Lower leg skin (tissue), 4 donors: ENCODE measurements at places on chromosomes 13 and 19.
A peak's percentile ranks its signal among the peaks of the same experiment; 100 is the strongest.

DNA sequence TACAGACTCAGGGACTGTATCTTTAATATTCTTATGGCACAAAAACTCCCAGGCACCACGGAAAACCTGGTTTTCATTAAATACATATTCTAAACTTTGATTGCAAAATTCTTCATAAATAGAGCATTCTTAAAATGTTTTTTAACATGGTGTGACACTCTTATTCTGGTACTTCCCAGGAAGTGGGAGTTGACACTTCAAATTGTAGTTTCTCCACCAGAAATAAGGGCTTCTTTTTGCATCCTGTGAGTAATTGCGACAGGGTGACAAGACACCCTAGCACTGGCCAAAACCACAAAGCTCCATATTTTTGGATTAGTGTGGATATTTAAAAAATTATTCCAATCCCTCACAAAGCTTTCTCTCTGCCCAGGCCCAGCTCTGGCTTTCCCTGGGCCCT is 43.6 kb upstream of the MTIF3 start:
- no peak for DNase-seq

DNA sequence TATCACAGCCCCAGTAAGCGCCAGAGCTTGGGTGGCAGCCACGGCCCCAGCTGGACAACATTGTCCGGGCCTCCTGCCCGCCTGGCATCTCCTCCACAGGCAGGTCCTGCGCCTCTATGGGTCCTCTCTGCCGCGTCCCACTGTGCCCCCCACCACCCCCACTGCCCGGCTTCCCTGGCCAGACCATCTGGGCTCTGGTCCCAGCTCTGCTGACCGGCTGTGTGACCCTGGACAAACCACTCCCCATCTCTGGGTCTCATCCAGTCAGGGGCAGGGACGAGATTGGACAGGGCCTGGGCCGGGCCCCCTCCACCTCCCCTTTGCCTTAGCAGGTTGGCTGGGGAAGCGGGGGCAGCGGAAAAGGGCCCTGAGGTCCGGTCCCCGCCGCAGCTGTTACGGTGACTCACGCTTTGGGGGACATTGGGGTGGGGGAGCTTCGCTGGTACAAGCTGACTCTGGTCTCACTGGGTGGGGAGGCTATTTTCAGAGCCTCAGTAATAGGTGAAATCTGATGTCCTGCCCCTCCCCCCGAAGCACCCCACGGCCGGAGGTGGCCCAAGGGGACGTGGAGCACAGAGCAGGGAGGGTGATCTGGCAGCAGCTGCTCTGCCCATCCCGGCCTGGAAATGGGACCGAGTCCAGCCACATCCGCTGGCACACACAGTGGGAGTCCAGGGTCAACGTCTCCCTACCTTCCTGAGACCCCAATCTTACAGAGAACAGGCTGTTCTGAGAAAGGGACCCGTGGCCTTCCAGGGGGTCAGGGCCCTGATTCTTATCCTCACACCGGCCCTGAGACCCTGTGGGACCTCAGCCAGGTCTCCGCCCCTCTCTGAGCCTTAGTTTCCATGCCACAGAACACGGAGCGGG is 9.1 kb downstream of the NFIC start:
- DNase-seq = peak; percentile 77

- no peak for DNase-seq
Measured at GRCh38 chr13:22095794-22096193, 424.9 kb downstream of the FGF9 start.

DNA sequence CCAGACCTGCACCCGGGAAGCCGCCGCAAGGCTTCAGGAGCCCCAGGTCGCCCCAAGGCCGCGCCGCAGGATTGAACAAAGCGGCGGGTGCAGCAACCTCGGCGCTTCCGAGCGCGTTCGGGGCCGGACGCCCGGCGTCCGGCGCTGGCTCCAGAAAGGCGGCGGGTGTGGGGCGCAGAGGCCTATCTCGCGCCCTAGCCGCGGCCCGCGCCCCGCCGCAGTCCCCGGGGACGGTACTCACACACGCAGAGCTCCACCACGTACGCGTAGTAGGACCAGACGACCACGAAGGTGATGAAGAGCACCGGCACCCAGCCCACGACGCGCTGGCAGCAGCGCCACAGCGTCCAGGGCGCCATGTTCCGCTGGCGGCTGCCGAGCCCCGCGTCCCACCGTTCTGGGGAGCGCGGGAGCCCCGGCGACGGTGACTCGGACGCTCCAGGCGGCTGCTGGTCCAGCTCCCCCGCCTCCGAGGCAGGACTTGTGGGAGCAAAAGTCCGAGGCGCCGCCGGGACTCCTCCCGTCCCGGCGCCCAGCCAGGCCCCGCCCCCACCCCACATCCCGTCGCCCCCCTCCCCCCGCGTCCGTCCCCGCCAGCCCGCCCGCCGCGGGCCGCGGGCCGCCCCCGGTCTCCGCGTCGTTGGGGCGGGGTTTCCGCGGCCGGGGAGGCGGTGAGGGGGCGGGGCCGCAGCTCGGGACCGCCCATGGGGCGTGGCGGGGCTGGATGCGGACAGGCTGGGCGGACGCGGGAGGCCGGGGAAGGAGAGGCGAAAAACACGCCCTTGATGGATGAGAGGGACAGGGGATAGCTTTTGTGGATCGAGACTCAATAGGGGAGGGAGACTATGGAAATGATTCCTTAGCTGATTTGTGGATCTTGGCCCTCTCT is at the start of gene ZDHHC20:
Gene ZDHHC20 (minus strand): TSS at position 491 of the 889 bp plus-strand sequence. CDS start 132 bp downstream, at position 359.
- DNase-seq = peak; percentile 88

DNA sequence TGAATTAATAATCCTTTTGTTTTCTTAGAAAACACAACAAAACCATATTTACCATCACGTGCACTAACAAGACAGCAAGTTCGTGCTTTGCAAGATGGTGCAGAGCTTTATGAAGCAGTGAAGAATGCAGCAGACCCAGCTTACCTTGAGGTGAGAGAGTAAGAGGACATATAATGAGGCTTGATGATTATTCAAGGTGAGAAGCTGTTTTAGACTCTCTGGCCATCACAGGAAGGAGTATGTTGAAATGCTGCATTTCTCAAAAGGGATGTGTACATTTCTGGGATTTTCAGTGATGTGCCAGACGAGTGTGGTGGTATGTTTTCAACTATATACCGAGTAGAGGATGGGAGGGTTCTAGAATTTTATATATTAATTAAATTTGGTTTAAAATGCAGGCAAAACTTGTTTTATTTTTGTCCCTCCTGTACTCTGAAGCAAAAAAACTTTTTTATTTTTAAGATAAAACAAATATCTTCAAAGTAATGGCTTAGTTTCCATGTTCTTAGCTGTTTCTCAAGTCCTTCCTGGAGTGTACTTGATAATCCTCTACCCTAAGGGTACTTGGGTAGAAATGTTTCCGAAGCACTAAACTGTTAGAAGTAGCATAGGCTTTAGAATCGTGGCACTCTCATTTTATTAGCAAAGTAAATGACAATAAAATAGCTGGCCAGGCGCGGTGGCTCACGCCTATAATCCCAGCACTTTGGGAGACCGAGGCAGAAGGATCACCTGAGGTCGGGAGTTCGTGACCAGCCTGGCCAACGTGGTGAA is 51.1 kb downstream of the N4BP2L1 start:
- DNase-seq = no peak

GRCh38 chr19:10408511-10409283 is 5.4 kb upstream of the CDC37 start:
- DNase-seq = no peak

- no peak for DNase-seq
Measured at GRCh38 chr19:41325947-41326706, 16.2 kb downstream of the CCDC97 start.

DNA sequence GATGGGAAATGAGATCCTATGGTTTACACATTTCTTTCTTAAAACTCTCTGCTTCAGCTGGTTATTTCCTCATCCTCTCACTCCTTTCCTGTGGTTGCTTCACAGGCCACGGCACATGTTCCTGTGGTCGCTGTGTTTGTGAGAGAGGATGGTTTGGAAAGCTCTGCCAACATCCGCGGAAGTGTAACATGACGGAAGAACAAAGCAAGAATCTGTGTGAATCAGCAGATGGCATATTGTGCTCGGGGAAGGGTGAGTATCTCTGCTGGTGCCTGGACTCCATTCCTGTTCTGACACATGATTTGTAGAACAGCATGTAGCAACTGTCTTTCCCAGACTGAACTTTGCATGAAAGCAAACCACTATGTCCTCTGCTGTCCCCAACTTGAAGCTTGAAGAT is 254.2 kb downstream of the ITGBL1 start:
- peak; percentile 62 for DNase-seq

GRCh38 chr19:46963093-46963734 is 56.4 kb upstream of the NPAS1 start:
- no peak for DNase-seq

DNA sequence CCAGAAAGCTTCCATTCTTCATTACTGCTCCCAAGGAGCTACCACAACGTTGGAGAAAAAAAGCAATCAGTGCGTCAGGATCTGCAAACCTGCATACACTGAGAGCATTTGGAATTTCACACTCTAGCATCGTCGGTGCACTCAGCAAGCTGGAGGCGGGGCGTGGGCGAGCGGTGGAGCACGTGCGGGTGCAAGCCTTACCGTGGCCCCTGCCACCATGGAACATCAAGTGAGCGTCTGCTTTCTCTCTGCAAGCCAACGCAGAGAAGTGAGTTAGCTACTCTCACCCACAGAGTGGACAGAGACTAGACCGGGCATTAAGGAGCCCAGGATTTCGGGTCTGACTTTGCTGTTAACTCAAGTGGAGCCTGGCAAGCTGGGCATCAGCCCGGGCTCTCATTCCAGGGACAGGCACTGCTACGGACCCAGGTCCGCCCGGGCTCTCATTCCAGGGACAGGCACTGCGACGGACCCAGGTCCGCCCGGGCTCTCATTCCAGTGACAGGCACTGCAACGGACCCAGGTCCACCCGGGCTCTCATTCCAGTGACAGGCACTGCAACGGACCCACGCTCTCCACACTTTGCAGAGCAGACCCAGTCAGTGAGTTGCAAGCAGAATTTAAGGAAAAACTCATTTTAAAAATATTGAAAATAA is 124.1 kb upstream of the SPACA7 start:
- peak; percentile 6 for DNase-seq

DNA sequence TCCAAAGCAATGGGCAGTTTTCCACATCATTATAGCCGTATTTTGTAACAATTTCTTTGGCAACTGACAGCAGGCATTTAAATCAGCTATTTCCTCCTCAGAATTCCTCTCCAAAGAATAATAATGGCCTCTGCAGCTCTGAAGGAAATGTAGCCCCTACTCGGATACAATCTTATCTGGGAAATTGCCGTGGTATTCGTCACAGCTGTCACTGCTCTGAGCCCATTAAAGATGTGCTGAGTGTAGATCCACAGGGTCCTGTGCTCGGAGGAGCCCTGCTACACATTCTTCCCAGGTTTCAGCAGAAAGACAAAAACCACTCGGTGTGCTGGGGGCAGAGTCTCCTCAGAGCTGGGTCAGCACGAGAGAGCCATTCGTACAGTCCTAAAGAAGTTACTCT is 33.1 kb downstream of the MZT1 start:
- no peak for DNase-seq

GRCh38 chr13:51768378-51768921 is 35.5 kb downstream of the DHRS12 start:
- DNase-seq = no peak

DNA sequence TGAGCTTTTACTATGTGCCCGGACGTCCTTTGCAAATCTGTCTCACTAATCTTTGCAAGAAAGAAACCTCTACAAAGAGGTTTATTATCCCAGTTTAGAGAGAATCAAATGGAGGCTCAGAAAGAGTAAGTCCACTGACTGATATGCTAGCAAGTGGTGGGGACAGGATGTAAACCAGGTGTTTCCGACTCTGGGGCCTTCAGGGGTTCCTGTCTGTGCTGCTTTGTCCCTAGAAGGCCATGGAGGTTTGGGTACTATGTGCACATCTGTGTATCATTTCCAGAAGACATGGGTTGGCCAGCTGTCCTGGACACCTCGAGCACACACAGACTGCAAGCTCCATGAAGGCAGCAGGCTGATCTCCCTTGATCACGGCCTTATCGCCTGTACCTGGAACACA is 1.2 kb upstream of the KPTN start:
- no peak for DNase-seq

- DNase-seq = no peak
Measured at GRCh38 chr13:84588023-84588422, 705.7 kb upstream of the SLITRK1 start.

- DNase-seq = no peak
Measured at GRCh38 chr19:54731191-54731590, 6.9 kb downstream of the KIR3DL3 start.

DNA sequence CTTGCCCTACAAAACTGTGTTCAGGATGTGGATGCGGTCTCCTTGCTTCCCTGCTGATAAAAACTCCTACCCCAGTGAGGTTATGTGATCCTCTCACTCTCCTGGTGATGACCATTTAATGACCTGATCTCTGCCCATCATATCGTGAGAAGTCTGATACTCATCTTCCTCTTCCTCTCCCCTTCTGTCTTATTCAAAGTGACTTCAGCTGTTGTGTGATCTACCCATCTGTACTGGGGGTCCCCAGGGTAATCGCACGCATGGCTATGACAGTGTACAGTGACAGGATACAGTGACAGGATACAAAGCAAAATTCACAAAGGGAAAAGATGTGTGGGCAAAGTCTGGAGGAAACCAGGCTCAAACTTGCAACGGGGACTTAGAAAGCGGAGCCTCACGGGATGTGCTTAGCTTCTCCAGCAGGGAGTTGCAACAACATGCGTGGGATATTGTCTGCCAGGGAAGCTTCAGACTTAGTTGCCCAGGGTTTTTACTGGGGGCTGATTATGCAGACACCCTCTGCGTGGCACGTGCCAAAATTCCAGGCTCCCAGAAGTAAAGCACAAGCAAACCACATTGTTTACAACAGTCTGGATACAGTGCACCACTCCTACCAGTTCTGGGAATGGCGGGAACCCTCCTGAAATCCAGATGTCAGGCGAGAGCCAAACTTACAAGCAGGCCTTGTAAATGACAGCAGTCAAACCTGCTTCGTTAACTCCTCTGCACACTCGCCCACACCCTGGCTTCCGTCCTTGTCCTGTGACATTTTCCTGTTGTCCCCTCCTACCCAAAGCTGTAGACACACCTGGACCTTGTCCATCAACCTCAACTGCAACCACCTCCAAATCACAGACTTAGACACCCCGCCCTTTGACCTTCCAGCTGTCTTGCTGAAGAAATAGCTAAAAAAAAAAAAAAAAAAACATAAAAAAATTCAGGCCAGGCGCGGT is 18.0 kb upstream of the GARRE1 start:
- peak; percentile 88 for DNase-seq

GRCh38 chr13:39036212-39036611 is 1.7 kb downstream of the PROSER1 start:
- DNase-seq = no peak

GRCh38 chr13:59043016-59043415 is 1120.7 kb downstream of the DIAPH3 start:
- no peak for DNase-seq
